Transverse colon (tissue), 4 donors: ENCODE measurements at places on chromosomes 6 and 20.

GRCh38 chr6:1820714-1821113 lies 211.0 kb downstream of the FOXC1 start:
- no peak for DNase-seq

DNA sequence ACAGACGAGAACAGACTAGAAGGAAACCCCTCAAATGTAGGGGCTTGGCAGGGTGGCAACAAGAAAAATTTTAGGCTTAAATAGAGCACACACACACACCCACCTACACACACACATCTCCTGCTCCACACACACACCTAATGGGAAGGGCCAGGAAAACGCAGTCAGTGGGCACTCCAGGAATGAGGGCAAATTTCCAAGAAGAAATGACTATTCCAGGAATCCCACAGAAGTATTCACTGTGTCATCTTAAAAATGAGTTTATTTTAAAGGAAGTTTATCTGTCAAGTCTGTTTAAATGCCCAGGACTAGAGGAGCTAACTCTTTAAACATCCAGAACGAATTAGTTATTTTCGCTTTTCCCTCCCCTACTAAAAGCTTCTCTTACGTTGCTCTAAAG lies 13.0 kb downstream of the ALDH8A1 start:
- no peak for DNase-seq

GRCh38 chr6:29627755-29628418 lies 5.1 kb downstream of the GABBR1 start:
- DNase-seq = peak; percentile 66

GRCh38 chr6:13694562-13694961 lies 17.1 kb downstream of the RANBP9 start:
- DNase-seq = no peak

DNA sequence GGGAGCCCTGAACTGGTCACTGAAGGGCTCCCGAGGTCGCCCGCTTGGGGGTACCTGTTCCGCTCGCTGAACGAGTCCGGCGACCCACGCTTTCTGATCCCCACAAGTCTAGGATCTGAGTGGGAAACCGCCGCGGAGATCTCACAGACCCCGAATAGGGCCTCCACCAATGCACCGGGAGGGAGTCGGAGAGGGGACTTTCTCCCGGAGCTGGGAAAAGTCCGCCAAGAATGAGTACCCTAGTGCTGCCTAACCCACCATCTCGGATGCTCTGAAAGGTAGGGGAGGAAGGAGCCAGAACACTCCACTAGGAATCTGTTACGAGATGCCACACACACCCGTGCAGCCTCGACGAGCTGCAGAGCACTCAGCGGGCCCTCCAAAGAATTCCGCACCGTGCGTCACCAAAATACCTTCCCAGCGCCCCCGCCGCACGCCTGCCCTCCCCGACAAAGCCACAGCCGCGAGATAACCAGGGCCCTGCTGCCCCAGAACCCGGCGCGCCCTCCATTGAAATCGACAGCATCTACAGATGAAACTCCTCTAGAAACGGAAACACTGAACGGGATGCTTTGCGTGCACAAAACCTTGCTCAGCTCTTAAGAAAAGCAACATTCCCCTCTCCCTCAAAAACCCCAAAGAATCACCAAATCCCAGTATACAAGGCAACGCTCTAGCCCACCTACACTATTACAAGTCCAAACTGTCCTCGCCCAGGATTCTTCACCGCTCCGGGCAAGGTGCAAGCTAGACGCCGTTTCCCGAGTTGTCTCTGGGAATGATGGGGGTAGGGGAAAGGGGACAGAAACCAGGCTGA lies 686 bp downstream of the COL12A1 start:
- DNase-seq = peak; percentile 39

DNA sequence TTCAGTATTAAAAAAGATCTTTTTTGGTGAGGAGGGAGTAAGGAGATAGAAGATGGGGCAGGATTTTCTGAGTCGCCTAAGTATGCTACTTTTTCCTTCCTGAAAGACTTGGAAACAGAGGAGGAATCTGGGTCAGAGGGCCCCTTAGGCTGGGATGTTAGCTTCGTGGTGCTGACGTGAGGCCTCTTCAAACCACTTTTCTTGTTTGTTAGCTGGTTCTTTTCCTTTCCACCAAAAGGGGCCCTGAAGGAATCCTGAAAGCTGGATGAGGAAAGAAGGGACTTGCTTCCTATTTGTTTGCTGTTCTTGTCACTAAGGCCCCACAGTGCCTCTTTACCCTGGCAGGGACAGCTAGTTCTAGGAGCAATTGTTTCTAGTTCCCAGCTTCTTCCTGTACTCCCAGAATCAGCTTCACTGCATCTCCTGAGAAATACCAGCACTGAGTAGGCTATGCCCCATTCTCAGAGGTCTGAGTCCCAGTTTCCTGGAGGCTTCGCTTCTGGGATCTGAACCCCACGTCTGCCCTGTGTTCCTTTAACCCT lies 2.2 kb upstream of the IL20RA start:
- no peak for DNase-seq

GRCh38 chr6:128719786-128720185 lies 163.2 kb upstream of the LAMA2 start:
- DNase-seq = no peak

DNA sequence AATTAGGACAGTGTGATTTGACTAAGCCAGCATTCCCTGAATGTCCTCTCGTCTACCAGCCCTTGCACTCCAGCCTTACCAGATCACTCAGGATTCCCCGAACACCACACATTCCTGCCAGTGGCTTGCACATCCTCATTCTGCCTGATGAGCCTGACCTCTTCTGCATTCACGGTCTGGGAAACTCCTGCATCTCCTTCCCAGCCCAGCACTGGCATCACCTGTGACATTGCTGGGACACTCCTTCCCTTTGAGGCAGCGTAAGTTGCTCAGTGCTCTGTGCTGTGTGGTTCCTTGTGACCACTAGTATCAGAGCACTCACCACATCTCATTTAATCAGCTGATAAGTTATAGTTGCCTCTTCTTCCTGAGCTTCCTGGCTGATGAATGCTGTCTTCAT lies 17.3 kb downstream of the NCOA7 start:
- DNase-seq = no peak

GRCh38 chr6:67883500-67884366 lies 751.3 kb upstream of the ADGRB3 start:
- no peak for DNase-seq

DNA sequence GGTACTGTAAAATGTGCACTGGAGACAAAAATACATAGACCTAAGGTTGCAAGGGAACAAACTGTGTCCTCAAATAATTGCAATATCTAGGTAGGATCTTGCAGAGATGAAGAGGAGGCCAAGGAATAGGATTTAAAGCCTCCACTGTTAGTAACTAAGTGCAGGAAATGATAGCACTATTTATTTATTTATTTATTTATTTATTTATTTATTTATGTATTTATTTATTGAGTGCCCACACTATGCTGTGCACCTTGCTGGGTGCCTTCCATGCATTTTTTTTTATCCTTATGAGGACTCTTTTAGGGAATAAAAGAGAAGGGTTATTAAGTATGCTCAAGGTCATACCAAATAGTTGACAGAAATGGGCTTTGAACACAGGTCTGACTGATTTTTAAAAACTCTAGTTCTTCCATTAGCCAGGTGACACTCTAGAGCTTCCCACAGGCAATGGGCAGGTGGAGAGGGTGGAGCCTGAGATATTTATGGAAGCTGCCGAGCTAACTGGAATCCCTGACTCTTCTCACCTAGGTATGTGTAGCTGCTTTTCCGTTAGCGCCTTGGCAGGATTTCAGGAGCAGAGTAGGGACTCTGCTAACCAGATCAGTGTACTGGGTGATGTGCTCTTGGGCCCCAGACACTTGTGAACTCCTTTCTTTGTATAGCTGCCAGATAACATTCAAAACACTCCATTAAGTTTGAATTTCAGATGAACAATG lies 12.8 kb upstream of the NUP153 start:
- DNase-seq = no peak

DNA sequence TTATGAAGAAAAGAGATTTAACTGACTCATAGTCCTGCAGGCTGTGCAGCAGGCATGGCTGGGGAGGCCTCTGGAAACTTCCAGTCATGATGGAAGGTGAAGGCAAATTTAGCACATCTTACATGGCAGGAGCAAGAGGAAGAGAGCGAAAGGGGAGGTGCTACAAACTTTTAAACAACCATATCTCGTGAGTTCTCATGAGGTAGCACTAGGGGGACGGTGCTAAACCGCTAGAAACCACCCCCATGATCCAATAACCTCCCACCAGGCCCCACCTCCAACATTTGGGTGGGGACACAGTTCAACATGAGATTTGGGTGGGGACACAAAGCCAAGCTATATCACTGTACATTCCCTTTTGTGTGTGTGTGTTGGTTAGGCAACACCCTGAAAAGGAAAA lies 209.9 kb downstream of the TMEM242 start:
- DNase-seq = no peak

GRCh38 chr20:5486377-5487054 lies 169.8 kb upstream of the PROKR2 start:
- DNase-seq = no peak

- peak; percentile 90 for DNase-seq
Observed at GRCh38 chr6:2891768-2892170, 11.3 kb downstream of the SERPINB9 start.

DNA sequence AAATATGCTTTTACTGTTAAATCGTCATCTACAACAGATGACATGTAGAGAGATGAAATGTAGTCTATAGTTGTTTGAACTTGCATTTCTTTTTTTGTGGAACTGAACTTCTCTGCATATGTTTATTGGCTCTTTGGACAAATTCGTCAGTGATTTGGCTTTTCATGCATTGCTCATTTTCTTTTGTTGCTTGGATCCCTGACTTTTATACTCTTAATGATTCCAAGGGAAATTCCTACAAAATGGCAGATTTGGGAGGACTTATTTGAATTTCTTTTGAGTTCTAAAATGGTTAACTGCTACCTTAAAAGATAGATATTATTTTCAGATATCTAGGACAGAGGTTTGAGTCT lies 65.4 kb downstream of the UTRN start:
- DNase-seq = no peak

- DNase-seq = no peak
Observed at GRCh38 chr6:118660218-118660569, 8.8 kb upstream of the CEP85L start.

DNA sequence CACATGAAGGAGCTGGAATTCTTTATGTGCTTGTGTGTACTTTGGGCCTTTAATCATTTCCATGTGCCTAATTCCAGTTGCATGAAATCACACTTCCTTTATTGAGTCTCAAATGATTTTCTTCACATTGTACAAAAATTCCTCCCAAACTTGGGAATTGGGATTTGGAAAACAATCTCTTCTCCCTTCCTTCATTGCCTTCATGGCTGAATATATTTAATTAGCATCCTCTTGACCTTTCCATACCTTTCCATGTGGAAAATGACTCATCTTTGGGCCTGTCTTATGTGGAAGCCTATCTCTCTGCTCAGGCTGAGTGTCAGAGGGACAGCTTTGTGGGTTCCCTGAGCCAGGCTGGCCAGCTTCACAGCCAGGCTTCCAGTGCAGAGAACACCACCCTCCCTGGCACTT lies 33.0 kb upstream of the CDH4 start:
- DNase-seq = no peak
